ENCODE measurements at places on chromosomes 12 and 14.

DNA sequence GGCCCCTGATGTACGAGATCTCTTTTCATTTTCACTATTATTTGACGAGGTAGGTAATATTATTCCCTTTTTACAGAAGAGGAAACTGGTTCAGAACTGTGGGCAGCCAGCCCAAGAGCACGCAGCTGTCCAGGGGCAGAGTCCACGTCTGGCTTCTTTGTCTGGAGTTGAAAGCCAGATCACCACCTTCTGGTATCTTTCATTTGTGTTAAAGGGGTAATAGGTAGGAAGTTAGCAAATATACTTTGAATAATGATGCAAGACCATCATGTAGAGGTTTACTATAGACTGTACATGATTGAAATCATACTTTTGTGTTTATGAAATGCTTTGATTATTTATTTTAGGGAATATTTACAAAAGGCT, 144.1 kb upstream of the AMIGO2 start:
- no peak for DNase-seq

DNA sequence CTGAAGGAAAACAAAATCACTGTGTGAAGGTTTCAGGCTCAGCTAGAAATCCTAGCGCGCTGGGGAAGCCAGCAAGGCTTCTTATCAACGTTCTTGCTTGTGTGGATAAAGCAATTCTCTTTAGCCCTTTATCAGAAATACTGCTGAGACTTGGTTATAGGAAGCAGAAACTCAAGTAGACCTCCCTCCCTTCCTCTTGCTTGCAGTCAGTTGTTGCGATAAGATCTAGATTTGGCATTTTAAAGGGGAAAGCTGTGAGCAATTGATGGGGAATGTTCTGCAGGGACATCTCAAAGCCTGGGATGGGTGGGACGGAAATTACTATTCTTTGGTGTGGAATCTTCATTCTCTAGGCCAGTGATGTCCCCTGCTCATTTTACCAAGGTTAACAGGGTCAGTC, 76.4 kb upstream of the ANO4 start:
- no peak for DNase-seq

GRCh38 chr14:68863610-68864360, 70.9 kb upstream of the ZFP36L1 start:
- no peak for DNase-seq

- DNase-seq: no peak
Measured at GRCh38 chr14:101595887-101596721, 34.8 kb downstream of the DIO3 start.

DNA sequence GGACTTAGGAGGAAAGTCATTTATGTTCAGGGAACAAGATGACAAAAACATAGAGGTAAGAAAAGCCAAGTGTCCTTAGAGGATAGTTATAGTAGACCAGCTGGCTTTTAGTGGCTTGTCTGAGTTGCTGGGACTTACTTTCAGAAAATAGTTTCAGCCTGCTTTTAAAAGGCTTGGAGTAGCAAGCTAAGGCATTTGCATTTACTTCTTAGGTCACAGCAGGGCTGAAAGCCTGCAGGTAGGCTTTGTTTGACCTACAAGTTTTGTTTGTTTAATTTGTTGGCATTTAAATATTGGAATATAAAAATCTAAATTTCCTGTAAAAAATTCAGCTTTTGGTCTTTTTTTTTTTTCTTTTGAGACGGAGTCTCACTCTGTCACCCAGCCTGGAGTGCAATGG, 5.1 kb downstream of the ACSS3 start:
- no peak for DNase-seq

DNA sequence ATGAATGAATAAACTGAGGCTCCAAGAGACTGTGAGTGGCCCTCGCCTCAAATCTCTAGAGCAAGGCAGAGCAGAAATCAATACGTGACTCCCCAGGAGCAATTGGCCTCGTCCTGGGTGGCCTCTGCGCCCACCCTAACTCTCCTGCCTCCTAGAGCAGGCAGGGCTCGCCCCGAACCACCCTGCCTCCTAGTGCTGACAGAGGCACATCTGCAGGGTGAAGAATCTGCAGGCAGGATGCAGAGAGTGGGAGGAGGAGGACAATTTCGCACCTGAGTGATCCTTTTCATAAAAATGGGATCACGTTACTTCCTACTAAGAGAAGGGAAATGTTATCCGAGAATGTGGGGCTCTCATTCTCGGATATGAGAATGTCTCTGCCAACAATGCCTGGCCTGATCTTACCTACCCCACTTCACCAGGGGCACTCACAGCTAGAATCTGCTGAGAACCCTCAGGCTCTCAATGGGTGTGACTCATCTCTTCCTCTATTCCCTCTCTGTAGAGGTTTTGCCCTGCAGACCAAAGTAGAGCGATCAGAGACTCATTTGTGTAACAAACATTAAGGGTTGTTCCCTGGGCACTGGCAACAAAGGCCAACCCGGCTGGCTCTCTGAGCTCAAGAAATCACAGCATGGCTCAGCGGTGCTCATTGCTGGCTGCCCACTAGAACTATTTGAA, 61.7 kb upstream of the BCL2L14 start:
- peak; percentile 92 for DNase-seq

GRCh38 chr12:51868821-51869495, 18.9 kb upstream of the ANKRD33 start:
- no peak for DNase-seq

DNA sequence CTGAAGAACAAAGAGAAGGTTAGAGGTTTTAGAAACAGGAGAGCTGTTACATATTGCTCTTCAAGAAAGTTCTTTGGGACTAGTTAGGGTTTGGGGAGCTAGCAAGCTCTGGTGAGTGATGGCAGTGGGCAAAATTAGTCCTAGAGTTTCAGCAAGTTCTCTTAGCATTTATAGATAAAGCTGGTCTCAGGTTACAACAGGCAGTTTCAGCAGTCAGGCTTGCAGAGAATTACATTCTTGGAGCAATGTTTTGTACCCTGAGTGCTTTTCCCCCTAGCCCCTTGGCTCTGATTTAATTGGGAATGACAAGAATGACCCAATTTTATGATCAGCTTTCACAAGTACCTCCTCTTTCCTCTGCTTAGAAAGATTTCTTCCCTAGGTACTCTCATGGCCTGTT, 21.4 kb upstream of the EID3 start:
- DNase-seq: no peak

- peak; percentile 56 for DNase-seq
Measured at GRCh38 chr12:89709995-89710872, 1.6 kb upstream of the ATP2B1 start.

DNA sequence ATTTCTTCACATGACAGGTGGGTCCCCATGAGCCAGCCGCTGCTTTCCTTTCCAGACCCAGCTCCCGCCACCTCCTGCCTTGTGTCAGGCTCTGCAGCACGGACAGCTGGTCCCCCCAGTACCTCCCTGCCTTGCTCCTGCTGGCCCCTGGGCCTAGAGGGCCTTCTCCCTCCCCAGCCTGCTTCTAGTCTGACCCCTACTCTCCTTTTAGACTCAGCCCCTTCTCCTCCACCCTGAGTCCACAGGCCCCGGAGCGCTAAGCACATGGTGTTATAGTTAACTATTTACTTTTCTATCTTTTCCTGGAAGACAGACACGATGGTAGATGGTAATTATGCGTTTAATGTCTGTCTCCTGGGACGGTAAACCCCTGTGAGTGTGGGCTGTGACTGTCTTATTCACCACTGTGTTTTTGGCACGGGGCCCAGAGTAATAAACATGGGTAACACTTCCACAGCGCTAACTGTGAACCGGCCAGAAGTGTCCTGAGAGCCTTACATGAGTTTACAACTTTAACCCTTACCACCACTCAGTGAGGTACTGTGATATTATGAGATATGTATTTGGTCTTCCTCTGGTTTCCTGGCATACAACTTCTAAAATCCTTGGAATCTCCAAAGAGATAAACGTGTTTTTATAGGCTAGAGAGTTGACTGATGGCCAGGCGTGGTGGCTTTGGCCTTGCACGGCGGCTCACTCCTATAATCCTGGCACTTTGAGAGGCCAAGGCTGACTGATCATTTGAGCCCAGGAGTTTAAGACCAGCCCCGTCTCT, 41.2 kb downstream of the DGLUCY start:
- DNase-seq: peak; percentile 89

DNA sequence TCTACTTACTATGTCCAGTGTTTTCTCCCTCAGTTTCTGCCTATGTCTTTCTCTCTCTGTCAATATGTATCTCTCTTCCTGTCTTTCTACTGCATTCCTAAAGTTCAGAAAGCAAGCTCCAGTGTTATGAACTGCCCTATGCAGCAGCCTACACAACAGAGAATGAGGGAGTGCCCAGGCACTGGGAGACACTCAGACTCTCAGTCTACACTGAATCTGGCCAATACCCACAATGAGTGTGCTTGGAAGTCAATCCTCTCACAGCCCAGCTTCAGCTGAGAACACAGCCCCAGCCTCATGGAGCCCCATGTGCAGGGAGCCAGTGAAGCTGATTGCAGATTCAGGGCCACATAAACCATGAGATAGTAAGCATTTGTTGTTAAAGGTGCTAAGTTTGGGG, 128.7 kb downstream of the ALG10 start:
- DNase-seq: no peak

GRCh38 chr12:21906919-21907493, 34.2 kb downstream of the ABCC9 start:
- no peak for DNase-seq

- no peak for DNase-seq
Measured at GRCh38 chr14:102055181-102055901, 31.5 kb downstream of the HSP90AA1 start.

GRCh38 chr12:63937378-63938316, 93.1 kb downstream of the SRGAP1 start:
- DNase-seq: no peak

GRCh38 chr12:116544656-116545055, 14.5 kb upstream of the MAP1LC3B2 start:
- no peak for DNase-seq

DNA sequence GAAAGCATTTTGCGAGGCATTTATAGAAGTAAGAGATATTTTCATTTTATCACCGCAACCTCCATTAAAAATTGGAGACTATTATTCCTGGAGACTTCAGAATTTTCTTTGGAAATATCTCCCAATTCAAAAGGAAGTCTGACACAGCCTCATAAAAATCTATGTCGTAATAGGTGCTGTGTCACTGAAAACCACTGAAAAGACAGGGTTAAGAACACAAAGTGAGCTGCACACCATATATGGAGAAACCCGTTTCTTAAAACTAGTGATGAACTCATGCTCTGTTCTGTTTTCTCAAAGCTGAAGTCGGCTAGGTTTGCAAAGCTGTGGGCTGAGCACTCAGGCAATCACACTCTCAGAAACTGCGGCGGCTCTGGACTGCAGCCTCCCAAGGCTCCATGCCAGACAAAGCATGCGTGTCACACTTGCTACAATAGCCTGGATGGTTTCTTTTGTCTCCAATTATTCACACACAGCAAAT, at the start of gene GLIPR1:
Gene GLIPR1, plus strand, starts transcription at position 287 of the 481 bp plus-strand sequence. Its CDS starts 126 bp downstream, at position 413.
- DNase-seq: no peak

DNA sequence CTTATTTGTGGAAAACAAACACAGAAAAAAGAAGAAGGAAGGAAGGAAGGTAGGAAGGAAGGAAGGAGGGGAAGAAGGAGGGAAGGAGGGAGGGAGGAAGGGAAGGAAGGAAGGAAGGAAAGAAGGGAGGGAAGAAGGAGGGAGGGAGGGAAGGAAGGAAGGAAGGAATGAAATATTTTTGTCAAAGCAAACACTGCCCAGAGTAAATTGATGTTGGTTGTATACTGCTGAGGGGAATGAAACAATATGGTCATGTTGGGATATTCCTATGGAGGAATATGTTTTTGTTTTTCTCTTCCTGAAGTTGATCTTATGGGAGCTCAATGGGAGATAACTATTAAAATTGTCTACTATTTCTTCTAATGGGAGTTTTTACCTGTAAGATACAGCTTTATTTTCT, 717.5 kb upstream of the LRFN5 start:
- no peak for DNase-seq

- no peak for DNase-seq
Measured at GRCh38 chr12:1529862-1530591, 64.4 kb downstream of the FBXL14 start.

- DNase-seq: no peak
Measured at GRCh38 chr12:50326590-50327284, 43.4 kb upstream of the LIMA1 start.

DNA sequence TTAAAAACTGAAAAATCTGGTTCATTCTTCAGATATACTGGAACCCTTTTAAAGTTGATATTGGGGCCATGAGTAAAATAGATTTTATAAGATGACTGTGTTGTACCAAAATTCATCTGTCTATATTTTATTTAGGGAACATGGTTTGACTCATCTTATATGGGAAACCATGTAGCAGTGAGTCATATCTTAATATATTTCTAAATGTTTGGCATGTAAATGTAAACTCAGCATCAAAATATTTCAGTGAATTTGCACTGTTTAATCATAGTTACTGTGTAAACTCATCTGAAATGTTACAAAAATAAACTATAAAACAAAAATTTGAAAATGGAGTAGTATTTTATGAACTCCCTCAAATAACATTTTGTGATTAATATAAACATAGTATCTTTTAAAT, 14.2 kb downstream of the PTGER2 start:
- no peak for DNase-seq

DNA sequence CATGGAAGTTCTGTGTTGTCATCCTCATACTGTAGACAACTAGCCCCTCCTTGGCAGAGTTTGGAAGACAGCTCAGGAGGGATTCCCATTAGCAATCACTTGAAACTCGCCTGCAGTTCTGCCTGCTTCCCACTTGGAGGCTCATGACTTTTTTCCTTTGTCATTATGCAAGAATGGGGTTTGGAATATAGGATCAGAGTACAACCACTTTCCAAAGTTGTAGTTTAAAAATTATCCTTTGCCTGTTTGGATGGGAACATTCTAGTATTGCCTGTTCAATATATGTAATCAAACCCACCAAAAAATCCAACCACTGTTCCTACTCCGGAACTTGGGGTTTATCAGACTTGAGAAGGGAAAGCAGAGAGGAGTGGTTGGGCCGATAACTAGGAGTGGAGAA, 2.1 kb upstream of the GPD1 start:
- DNase-seq: peak; percentile 20

DNA sequence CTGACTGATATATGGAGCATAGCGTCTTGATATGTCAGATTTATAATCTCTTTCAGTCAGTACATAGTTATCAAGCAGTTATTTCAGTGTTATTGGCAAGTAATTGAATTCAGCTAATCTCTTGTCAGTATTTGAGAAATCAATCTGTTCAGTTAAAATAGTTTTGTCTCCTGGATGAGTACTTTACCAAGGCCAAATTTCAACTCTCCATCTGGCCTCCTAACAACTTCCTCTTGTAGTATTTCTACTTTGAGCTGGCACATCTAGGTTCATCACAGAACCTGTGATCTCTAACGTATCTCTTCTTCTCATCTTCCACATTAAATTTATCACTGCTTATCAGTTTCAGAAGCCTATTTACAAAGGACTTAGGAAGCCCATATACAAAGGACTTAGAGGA, 690.5 kb downstream of the C12orf50 start:
- DNase-seq: no peak

GRCh38 chr12:109998241-109998903, 858 bp upstream of the ANKRD13A start:
- DNase-seq: no peak

Measured in NCI-H510A treated with DMSO at 0.1 percent for 48 hours (cell line).